ENCODE measurements at places on chromosomes 12 and 14.

GRCh38 chr12:91377436-91377835 is 194.8 kb upstream of the DCN start:
- DNase-seq, result no peak

GRCh38 chr12:6393109-6393508 is 9.1 kb downstream of the LTBR start:
- DNase-seq, result no peak

- no peak for DNase-seq
Measured at GRCh38 chr14:21048638-21049037, 6.5 kb downstream of the RNASE7 start.

GRCh38 chr12:130748786-130749185 is 32.7 kb upstream of the RIMBP2 start:
- peak; percentile 16 for DNase-seq

DNA sequence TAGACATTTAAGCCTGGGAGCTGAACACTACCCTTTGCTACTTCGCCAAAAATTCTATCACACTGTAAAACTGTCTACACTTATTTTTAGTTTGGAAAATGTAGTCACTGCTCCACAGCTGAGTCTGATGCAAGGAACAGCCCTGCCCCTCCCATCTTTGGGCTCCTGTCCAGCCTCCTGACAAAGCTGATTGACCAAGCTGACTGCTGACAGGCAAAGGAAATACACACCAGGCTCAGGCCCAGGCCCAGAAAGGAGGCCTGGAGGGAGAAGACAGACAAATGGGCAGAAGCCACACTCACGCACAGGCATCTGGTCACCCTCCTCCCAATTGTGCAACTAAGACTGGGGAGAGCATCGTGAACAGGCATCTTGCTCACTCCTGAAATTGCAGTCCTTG is 55.3 kb downstream of the ISCA2 start:
- peak; percentile 54 for DNase-seq

- peak; percentile 66 for DNase-seq
Measured at GRCh38 chr12:6852651-6853354, 853 bp downstream of the USP5 start.

GRCh38 chr12:59046763-59047534 is 126.6 kb upstream of the LRIG3 start:
- DNase-seq, result no peak

DNA sequence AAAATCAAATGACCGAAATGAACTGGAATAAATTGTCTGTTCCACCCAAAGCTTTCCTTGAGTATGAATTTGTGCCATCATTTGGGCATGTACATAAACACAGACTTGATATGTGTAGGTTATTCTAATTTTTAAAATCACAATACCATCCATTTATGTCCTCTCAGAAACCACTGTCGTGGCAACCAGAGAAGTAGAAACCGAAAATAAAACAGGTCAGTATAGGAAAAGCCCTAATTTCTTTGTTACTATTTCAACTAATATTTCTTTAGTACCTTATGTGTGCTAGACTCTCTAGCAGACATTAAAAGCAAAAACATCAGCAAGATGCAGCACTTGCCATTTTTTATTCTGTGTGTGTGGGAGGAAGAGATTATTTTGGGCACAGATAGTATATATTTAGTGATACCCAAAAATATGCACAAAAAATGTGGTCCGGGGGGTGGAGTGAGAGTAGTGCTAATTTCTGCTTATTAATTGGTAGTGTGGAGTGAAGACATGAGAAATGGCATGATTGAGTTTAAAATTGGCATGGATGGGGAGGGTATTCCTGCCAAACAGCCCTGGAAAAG is 130.8 kb upstream of the CNTN1 start:
- DNase-seq, result no peak

DNA sequence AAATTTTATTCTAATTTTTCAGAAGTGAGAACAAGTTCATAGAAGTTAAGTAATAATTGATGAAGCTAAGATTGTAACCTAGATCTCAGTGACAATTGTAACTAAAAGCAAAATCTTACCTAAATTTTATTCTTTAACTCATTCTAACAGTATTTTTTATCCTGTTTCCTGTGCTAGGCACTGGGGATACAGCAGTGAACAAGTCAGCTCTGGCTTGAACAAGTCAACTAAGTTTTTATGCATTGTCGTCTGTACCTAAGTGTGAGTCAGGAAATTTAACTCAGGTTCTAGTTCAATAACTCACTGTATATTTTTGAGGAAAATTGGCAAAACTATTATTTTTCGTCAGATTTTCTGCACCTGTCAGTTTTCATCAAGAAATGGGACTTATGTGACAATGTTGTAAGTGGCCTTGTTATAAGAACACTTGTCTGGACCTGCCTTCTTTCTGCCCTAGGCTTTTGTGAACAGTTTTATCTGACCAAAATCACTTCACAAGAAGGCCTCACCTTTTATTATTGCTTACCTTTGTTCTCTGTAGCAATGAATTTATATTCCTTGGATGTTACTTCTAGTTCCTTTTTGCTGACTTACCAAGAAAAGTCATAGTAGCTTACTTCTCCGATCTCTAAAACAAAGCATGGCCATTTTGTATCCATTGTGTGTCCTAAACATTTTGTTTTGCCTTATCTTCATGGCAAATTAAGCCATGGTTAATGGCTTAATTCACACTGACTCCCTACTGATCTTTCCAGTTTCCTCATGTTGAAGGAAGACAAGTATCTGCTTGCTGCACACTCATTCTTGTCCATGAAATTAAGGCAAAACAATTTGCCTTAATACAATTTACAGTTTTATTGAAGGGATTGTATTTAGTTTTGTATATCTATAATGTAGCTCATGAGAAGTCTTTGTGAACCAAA is 2.7 kb downstream of the TMTC3 start:
- no peak for DNase-seq

DNA sequence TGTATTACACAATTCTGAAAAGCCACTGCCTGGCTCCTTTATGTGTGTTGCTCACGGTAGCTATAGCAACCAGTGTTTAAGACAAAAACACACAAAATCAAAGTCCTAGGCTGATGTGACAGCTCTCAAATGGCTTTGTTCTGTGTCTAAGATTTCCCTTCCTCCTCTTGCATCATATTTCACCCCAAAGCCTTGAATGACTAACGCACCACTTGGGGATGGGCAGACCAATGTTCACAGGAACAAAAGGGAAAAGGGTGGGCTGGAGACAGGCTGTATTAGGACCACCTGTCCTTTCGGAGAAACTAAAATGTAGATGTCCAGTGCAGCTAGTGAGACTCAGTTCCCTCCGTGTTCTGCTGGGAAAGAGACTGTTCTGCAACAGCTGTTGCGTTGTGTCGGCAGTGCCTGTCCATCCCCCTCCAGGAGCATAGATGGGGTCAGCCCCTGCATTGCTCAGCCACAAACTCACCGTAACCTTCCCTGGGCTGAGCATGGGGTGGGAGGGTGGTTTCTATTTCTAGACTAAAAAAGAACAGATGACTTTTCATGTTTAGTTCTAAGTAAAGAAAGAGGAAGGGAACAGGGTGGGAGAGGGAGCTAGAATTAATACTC is 26.8 kb upstream of the DAAM1 start:
- DNase-seq, result peak; percentile 40

DNA sequence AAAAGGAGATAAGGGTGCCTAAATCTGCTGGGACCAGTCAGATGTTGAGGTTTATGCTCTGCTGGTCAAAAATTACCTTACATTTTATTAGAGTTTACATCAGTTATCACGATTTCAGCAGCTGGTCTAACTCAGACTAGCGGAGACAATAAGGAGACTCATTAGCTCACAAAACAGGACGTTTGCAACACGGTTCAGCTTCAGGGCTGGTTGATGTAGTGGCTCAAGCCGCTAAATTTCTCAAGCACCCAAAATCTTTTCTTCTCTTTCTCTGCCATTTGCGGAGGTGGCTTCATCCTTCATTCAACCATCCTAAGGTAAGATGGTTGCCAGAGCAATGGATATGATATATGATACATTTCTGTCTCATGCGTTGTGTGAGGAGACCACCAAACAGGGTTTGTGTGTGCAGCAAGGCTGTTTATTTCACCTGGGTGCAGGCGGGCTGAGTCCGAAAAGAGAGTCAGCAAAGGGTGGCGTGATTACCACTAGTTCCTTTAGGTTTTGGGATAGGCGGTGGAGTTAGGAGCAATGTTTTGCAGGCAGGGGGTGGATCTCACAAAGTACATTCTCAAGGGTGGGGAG is 30.3 kb upstream of the CLIP1 start:
- no peak for DNase-seq

GRCh38 chr12:47312147-47312546 is 232.4 kb upstream of the AMIGO2 start:
- no peak for DNase-seq

GRCh38 chr12:4819654-4820053 is 90.1 kb upstream of the KCNA1 start:
- DNase-seq, result no peak

DNA sequence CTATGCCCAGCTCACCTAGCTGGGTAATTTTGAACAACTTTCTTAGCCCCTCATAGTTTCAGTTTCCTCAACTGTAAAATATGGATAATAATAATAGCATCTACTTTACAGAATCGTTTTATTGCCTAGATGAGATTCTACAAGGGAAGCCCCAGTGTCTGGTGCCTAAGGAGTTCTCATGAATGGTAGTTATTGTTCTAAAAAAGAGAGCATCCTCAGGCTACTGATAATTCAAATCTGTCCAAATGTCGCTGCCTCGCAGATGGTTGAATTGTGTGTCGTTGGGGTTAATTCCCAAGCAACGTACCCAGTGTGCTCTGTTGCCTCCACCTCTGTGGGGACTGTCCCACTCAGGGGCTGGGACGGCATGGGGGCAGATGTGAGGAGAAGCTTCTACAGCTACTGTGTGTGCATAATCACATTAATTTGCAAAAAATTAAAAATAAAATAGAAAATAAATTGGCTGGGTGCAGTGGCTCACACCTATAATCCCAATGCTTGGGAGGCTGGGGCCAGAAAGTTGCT is 71.6 kb upstream of the CEP83 start:
- DNase-seq, result no peak

DNA sequence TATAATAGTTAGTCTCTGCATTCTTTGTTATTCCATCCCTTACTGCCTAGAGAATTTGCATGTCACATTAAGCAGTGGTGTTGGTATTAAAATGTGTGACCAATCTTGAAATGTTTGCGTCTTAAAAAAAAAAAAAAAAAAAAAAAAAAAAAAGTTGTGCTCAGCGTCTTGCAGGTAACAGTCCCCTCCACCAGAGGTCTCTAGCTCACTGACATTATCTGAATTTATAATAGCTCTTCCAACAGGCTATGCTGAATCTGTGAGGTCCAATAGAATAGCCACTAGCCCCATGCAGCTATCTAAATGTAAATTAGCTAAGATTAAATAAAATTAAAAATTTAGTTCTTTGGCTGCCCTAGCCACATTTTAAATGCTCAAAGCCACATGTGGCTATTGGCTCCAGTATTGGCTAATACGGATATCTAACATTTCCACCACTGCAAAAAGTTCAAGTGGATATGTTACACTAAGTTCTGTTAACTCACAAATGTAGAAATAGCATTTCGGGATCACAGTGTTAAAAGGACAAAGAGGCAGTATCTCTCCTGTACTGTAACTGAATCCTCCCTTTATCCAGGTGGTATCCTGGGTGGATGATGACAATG is 28.7 kb downstream of the NKX2-8 start:
- DNase-seq, result peak; percentile 66

- no peak for DNase-seq
Measured at GRCh38 chr12:123030686-123031085, 50.2 kb downstream of the ARL6IP4 start.

DNA sequence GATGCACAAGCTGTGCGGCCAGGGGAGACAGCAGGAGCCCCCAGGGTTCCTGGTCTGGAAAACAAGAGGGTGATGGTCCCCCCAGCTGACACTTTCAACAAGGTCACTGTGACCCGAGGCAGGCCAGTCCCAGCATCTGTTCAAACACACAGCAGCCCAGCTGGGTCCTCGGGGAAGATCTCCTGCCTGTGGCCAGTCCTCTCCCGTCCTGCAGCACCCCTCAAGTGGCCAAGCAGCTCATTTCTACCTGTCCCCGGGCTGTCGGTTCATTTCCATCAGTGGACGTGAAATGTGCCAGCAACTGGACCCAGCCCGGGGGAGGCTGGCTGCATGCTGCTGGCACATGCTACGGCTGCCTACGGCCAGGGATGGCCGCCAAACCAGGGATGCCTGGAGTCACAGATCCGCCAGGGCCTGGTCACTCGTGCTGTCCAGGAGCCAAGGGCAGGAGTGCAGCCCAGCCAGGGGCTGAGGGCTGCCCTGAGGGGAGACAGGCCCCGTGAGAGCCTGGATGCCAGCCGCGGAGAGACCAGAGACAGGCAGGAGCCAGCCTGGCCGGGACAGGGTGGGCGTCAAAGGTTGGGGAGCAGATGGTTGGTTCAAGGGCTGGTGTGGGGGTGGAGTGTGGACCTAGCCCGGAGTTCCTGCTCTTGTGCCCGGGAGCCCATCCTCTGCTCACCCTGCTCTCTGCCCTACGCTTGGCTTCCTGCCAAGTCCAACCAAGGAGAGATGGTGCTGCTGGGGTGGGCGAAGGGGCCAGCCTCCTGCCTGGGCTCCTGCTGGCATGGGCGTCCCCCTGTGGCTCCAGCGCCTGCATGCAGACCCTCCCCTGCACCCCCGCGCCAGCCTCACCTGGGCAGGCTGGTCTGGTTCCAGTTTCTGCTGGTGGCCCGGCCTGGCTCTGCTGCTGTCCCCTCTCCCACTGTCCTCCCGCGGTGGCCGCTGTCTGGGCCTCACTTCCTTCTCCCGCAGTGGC is 143.8 kb downstream of the ADGRD1 start:
- no peak for DNase-seq

GRCh38 chr12:63006536-63006935 is 71.6 kb upstream of the PPM1H start:
- DNase-seq, result no peak

- DNase-seq, result no peak
Measured at GRCh38 chr14:105733081-105734065, 207.0 kb downstream of the TMEM121 start.

- DNase-seq, result no peak
Measured at GRCh38 chr12:113191227-113191626, 5.7 kb downstream of the RITA1 start.

- peak; percentile 73 for DNase-seq
Measured at GRCh38 chr12:120496413-120497340, 764 bp downstream of the DYNLL1 start.

- no peak for DNase-seq
Measured at GRCh38 chr14:97442363-97442762, 645.2 kb downstream of the VRK1 start.

DNA sequence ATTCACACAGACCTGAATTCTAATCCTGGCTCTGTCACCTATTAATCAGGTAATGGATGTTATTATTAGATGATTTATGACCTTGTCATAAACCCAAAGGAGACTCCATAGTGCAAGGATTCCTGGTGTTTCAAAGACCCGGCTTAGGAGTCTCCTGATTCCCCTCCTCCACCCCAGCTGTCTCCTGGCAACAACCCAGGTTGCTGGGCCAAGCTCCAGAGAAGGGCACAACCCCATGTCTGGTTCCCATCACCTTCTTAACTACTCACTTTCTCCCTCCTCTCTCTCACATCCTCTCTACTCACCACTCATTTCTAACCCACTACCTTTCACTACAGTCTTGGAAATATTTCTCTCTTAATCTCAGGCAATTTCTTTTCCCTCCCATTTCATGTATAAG is 41.6 kb downstream of the RHOJ start:
- no peak for DNase-seq

GRCh38 chr14:68815298-68816182 is 22.7 kb upstream of the ZFP36L1 start:
- DNase-seq, result no peak
